CD4-positive, alpha-beta T cell treated with Interleukin-21 for 1 hour (primary cell): ENCODE measurements at places on chromosomes 4 and X.

DNA sequence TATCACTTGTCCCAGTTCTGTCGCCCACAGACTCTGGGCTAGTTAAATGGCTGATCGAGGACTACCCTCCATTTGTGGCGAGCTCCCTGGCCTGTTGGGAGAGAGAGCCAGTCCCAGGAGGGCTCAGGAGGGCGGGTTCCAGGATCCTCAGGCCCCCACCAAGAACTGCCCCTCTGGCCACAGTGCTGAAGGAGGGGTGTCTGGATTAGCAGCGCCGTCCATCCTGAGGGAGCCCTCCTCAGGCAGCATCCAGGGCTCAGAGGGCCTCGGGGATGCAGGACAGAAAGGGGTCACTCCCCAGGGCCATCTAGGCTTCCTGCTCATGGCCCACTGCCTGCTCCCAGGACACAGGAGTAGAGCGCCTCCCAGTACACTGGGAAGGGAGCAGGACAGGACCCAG is 6.1 kb downstream of the PNMA5 start:
- DNase-seq: no peak

DNA sequence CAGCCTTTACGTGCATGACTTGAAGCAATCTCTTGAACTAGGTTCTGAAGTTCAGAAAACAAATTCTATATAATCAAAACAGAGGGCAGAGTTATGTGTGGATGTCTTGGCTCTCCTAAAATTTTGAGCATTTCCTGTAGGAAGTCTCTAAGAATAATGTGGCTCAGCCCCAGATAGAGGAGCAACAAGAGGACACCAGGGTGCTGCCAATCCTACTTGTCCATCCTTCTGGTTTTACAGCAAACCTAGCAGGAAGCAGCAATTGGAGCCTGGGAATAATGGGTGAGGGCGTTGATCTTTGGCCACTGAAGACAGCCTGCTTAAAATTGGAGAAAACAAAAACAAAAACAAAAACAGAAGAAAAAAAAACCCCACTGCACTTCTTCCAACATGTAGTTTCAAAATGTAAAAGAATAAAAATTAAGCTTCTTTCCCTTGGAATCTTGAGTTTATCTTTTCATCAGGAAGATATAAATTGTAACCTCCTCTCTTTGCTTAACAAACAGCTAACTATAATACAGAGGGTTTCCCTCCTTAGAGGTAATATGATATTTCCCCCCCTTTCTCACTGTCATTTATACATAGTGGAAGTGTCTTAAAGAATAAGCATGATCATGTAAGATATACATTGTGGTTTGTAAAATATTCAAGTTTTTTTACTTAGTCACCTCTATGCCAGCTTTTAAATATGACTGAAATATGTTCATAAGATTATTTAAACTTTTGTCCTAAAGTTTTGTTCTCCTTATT is 130.6 kb downstream of the FBXO8 start:
- no peak for DNase-seq

- no peak for DNase-seq
These were observed 7.4 kb downstream of the FGF2 start for GRCh38 chr4:122833999-122834398.

GRCh38 chr4:144740316-144740715 is 94.4 kb downstream of the HHIP start:
- DNase-seq: no peak

DNA sequence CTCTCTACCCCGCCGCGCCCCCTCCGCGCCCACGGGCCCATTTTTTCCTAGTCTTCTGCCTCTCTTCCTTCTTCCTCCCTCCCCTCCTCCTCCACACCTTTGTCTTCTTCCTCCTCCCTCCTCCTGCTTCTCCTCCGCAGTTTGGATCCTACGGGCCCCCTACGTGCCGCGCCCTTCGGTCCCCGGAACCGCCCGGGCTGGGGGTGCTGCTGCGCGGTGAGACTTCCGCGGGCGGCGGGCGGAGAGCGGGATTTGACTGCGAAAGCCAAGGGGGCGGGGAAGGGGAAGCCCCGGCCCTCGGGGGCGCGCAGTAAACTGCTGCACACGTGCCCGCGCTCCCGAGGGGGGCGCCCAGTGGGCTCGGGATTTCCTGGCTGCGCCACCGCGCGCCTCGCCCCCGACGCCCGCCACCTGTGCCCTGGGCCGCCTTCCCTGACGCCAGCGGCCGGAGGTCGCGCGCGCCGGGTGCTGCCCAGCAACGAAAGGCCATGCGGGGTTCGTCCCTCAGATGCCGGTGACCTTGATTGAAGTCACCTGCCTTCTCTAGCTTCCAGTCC is 3.3 kb upstream of the NKX3-2 start:
- peak; percentile 33 for DNase-seq

- no peak for DNase-seq
These were observed 66.6 kb upstream of the LIMCH1 start for GRCh38 chr4:41471126-41472071.
